Hindlimb muscle (tissue), 1 donor: ENCODE measurements at places on chromosomes 1 and 21. TPM values are rescaled to one million over a fixed set of nuclear protein-coding genes. Genes with fewer than 3 reads are reported as not detected.

FYB2 gene
- 0.59 TPM for polyA plus RNA-seq

NRDC gene
- polyA plus RNA-seq: 134 TPM

REN gene
- not detected for polyA plus RNA-seq

OR2L8 gene
- polyA plus RNA-seq: not detected

FALEC gene
- 1.9 TPM for polyA plus RNA-seq

SLC5A3 gene
- polyA plus RNA-seq: 4.4 TPM

KCNA2 gene
- polyA plus RNA-seq: 0.52 TPM

RXRG gene
- polyA plus RNA-seq: 51.3 TPM

SETD4 gene
- polyA plus RNA-seq: 19.8 TPM

GADD45A gene
- polyA plus RNA-seq: 24.7 TPM

OR2M3 gene
- 0.03 TPM for polyA plus RNA-seq

SCCPDH gene
- 36.3 TPM for polyA plus RNA-seq

TDRD5 gene
- not detected for polyA plus RNA-seq

PLA2G2D gene
- not detected for polyA plus RNA-seq

CD52 gene
- polyA plus RNA-seq: 2.2 TPM

LDLRAD2 gene
- polyA plus RNA-seq: 4.8 TPM

AKR7A2 gene
- 53.2 TPM for polyA plus RNA-seq

CELA3B gene
- polyA plus RNA-seq: not detected

GSTM3 gene
- polyA plus RNA-seq: 34.4 TPM
